ENCODE measurements at places on chromosomes 13 and 19.
A peak's percentile ranks its signal among the peaks of the same experiment; 100 is the strongest.

GRCh38 chr19:42402376-42403116, 12.4 kb upstream of the CNFN start:
- DNase-seq = no peak

DNA sequence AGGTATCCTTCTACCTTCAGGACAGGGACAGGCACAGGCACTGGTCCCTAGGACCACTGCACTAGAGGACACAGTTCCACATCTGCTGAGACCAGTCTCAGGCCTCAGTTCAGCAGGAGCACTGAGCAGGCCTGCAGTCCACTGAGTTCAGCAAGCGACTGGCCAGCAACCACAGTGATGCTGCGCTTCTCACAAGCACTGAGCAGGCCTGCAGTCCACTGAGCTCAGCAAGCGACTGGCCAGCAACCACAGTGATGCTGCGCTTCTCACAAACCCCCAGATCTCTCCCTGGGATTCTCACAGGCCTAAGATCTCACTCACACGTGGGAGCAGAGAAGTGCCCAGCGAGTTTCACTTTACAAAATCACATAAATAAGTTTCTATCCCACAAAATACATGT, 140.6 kb downstream of the IRS2 start:
- no peak for DNase-seq

DNA sequence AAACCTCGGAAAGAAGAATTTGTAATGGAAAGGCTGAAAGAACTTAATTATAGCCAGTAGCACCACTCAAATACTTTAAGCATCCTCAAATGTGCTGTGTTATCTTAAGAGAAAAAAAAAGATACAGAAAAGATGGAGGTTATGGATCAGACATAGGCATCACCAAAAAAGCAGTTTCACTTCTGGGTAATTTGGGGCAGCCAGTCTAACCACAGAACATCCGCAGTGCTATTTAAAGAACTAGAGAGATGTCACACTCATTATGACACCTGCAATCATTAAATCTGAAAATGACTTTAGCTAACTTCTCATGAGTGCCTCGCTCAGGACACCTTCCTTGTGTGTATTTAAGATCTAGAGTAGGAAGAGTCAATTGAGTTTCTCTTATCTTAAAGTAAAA, 211.8 kb downstream of the RBM26 start:
- DNase-seq = peak; percentile 8

- DNase-seq = no peak
Measured at GRCh38 chr19:33157906-33158305, 26.0 kb downstream of the WDR88 start.

GRCh38 chr19:43101950-43102349, 19.4 kb upstream of the PSG2 start:
- DNase-seq = no peak

DNA sequence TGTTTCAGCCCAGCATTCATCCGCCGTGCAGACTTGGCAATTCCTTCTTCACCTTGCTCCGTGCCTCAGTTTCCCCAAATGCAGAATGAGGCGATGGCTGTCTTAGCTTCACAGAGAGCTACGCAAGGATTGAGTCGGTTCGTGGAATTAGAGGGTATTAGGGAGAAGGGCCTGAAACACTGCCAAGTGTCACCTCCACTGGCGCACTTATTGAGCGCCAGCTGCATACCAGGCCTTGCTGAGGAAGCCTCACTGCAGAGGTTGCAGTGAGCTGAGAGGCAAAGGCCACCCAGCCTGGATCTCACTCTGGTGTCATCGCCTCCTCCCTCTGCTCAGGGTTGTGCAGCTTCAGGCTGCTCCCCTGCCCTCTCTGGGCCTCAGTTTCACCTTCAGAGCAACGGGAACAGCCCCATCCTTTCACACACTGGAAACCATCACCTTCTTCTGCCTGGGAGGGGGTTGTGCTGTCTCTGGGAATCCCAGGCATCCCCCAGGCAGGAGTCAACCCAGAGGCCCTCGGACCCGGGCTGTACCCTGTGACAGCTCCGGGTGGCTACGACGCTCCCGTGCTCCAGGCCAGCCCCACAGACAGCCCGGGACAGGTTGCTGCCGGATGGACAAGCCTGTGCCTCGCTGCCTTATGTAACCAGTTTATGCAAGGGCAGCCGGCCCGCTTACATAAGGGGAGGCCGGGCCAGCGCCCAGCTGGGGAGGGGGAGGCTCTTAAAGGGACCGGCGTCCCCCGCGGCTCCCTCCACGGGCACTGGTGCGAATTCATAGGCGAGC, 31.9 kb downstream of the NFIC start:
- no peak for DNase-seq

GRCh38 chr19:50203281-50204080, at the start of gene MYH14:
Gene MYH14, plus strand, starts transcription at chr19:50203622. Its CDS starts 6,744 bp downstream, at chr19:50210366.
- DNase-seq = no peak

DNA sequence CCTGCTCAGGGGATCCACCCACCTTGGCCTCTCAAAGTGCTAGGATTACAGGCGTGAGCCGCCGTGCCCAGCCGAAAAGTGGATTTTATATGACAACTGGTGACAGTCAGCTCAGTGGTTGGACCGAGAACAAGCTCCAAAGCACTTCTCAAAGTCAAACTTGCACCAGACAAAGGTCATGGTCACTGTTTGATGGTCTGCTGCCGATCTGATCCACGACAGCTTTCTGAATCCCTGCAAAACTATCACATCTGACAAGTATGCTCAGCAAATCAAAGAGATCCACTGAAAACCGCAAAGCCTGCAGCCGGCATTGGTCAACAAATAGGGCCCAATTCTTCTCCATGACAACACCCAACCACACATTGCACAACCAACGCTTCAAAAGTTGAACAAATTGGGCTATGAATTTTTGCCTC, 21.6 kb upstream of the NAA16 start:
- no peak for DNase-seq

Measured in T follicular helper cell (primary cell).